ENCODE measurements at places on chromosomes 16 and 17. TPM values are rescaled to one million over a fixed set of nuclear protein-coding genes. Genes with fewer than 3 reads are reported as not detected.
A peak's percentile ranks its signal among the peaks of the same experiment; 100 is the strongest.

DNA sequence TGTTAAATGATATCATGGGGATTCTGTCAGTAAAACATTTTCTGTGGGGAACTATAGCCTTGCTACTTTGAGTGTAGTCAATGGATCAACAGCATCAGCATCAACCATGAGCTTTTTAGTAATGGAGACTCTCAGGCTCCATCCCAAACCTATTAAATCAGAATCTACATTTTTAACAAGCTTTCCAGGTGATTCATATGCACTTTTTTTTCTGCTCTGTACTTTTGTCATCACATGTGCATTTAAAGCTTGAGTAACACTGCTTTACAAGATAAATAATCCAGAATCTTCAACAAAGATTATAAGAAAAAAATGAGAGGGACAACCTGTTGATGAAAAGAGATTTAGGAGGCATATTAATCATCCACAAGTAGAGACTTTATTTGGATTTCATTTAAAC, 23.5 kb downstream of the NUP93 start:
- H3K4me3 ChIP-seq: no peak overlapping the region
- H3K36me3 ChIP-seq: no peaks in the 10 kb centered on the region
- peaks cover 6% of the 10 kb centered on the region for H3K4me1 ChIP-seq

DNA sequence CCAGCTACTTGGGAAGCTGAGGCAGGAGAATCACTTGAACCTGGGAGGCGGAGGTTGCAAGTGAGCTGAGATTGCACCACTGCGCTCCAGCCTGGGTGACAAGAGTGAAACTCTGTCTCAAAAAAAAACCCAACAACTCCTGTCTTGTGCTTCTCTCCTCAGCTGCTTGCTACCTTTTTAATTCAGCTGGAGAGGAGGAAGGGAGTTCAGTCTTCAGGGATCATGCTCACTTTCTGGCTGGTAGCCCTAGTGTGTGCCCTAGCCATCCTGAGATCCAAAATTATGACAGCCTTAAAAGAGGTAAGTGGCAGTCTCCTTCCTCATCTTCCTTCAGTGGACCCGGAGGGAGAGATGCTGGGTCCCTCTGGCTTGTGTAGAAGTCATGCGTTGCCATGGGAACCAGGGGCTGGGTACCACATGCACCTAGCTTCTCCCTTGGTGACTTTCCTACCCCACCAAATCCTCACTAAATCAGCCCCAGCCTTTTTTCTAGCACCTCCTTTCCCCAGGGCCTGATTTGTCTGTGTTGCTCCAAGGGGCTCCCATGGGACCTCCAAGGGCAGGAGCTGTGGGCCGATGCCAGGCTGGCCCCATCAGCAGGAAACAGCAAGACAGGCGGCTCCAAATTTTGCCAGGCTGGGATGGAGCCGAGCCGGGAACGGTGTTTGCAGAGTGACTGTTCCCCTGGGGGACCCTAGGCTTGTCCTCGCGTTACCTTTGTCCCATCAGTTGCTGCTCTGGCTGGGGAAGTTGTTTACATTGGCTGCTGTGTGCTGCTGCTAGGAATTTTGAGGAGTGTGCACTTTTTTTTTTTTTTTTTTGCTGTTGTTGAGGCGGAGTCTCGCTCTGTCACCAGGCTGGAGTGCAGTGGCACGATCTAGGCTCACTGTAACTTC, 65.2 kb downstream of the ABCC1 start:
- H3K4me1 ChIP-seq: peaks cover 16% of the 10 kb centered on the region
- no peaks in the 10 kb centered on the region for H3K27me3 ChIP-seq
- peak; percentile 76 for DNase-seq
- peak overlapping the region; percentile 64 for H3K27ac ChIP-seq
- no peak overlapping the region for H3K4me3 ChIP-seq
- H3K36me3 ChIP-seq: no peaks in the 10 kb centered on the region

DNA sequence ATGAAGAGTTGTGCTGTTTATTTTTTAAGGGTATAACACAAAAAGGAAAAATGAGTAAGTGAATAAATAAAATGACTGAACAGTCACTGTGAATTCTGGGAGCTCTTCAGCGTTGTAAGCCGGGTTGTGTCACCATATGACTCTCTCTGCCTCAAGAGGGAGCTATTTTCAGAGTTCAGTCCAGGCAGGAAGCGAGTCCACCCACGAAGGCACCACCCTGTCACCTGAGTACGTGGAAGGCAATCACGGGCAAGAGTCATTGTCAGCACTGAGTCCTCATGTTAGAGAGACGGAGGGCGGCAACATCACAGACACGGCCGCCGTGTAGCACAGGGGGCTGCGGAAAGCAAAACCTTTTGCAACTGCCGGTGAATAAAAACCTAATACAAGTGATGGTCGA, 227.6 kb downstream of the UTP18 start:
- no peaks in the 10 kb centered on the region for H3K4me1 ChIP-seq
- no peak for DNase-seq
- no peak overlapping the region for H3K27ac ChIP-seq
- no peak overlapping the region for H3K4me3 ChIP-seq
- H3K36me3 ChIP-seq: no peaks in the 10 kb centered on the region
- H3K27me3 ChIP-seq: no peaks in the 10 kb centered on the region

The CHST5 gene
- total RNA-seq: not detected

DNA sequence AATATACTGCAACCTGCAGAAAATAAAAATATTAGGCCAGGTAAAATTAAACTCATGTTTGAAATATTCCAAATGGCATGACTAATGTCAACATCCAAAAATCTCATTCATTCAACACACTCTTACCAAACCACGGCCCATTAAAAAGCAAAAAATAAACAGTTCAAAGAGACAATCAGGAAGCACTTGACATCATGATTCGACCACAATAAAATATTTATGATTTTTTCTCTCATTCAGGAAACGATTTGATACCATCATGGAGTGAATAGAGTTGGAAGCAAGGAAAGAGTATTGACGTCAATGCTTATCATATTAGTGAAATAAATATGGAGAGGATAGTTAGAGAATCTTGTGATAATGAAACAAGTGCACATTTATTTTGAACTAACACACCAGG, 354.1 kb downstream of the KCNJ2 start:
- no peak overlapping the region for H3K4me3 ChIP-seq
- no peak for DNase-seq
- H3K27me3 ChIP-seq: no peaks in the 10 kb centered on the region

- H3K4me3 ChIP-seq: no peak overlapping the region
- DNase-seq: no peak
- H3K4me1 ChIP-seq: no peaks in the 10 kb centered on the region
- H3K27me3 ChIP-seq: no peaks in the 10 kb centered on the region
Measured at GRCh38 chr16:14600164-14600563, 29.9 kb downstream of the PARN start.

GRCh38 chr16:22645868-22646267, 135.2 kb downstream of the NPIPB5 start:
- no peaks in the 10 kb centered on the region for H3K36me3 ChIP-seq
- peaks cover 9% of the 10 kb centered on the region for H3K27me3 ChIP-seq
- H3K27ac ChIP-seq: no peak overlapping the region

DNA sequence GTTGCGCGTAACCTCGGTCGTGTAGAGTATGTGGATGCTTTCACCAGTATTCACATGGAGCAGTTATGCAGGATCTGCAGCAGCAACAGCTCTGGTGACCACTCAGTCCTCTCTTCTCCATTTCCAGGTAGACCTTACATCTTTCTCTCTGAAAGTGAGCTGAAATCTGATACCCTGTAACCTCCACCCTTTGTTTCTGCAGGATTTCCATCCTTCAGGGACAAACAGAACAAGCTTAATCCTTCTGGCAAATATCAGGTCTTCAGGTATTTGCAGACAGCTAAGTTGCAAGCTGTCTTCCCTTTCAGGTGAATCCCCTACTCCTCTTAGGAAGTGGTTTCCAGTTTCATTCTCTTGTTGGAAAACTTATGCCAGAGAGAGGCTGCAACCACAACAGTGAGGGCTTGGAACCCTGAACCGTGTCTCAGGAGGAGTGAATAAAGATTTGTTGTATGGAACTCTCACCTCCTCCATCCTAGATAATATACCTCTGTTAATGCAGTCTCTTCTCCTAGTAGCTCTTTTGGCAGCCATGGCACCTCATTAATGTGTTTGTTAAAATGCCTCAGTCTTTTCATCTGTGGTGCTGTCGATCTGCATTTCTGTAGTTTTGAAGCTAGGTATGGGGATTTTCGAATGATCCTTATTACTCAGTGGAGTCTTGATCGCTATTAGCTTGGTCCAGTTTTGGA, 172.5 kb downstream of the PRKCA start:
- peaks cover 6% of the 10 kb centered on the region for H3K4me1 ChIP-seq
- no peak for DNase-seq
- no peaks in the 10 kb centered on the region for H3K36me3 ChIP-seq
- no peak overlapping the region for H3K27ac ChIP-seq
- no peak overlapping the region for H3K4me3 ChIP-seq

The CTF1 gene
- 6.9 TPM for total RNA-seq

The C16orf74 gene
- 1.4 TPM for total RNA-seq

The CTCF gene
- total RNA-seq: 39.6 TPM

The LGALS9B gene
- total RNA-seq: not detected

DNA sequence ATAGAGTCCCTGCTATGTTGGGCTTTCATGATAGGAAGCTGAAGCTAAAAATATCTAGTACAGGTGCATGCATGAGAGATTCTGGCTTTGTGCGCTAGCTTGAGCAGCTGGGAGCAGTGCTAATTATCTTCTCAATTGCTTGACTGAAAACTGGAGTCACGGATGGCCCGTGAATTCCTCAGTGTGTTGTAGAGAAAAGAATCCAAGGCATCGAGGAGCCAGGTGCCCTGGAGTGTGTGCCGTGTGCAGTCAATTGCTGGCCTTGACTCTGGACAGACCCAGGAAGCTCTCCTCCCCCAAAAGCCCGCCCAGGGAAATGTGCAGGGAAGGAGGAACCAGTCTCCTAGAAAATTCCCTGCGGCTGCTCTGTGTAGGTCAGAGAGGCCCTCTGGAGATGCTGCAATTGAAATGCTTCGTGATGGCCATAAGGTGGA, 14.2 kb downstream of the LGALS3BP start:
- H3K27me3 ChIP-seq: no peaks in the 10 kb centered on the region
- no peaks in the 10 kb centered on the region for H3K36me3 ChIP-seq
- no peak overlapping the region for H3K27ac ChIP-seq
- no peak overlapping the region for H3K4me3 ChIP-seq
- peaks cover 7% of the 10 kb centered on the region for H3K4me1 ChIP-seq
- DNase-seq: no peak

- no peak overlapping the region for H3K4me3 ChIP-seq
- peaks cover 11% of the 10 kb centered on the region for H3K27me3 ChIP-seq
- H3K4me1 ChIP-seq: no peaks in the 10 kb centered on the region
Measured at GRCh38 chr17:80491478-80492342, 15.3 kb upstream of the NPTX1 start.

DNA sequence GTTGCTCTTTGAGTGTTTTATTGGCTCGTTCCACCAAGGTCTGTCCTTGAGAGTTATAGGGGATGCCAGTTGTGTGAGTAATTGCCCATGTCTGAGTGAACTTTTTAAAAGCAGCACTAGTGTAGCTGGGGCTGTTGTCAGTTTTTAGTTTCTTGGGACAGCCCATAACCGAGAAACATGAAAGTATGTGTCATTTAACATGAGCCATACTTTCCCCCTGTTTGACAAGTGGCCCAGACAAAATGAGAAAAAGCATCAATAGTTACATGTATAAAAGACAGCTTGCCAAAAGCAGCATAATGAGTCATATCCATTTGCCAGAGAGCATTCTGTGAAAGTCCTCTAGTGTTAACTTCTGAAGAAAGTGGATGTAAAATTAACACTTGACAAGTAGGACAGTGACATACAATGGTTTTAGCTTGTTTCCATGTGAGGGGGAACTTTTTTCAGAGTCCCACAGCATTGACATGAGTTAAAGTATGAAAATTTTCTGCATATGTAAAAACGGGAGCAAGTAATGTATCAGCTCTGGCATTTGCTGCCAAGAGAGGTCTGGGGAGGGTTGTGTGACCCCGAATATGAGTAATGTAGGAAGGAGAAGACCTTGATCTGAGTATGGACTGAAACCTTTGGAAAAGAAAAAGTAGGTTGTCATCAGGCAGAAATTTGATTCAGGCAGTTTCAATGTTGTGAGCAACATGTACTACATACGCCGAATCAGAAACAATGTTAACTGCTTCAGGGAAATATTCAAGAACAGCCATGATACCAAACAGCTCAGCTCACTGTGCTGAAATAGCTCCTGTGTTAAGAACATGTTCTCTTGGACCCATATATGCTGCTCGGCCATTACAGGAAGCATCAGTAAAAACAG, 56.8 kb upstream of the ARL4D start:
- no peaks in the 10 kb centered on the region for H3K27me3 ChIP-seq
- H3K4me3 ChIP-seq: no peak overlapping the region
- no peak overlapping the region for H3K27ac ChIP-seq

- no peak for DNase-seq
- no peaks in the 10 kb centered on the region for H3K36me3 ChIP-seq
- H3K27ac ChIP-seq: no peak overlapping the region
Measured at GRCh38 chr16:30837904-30838303, 50.9 kb upstream of the ZNF629 start.

The TUBB3 gene
- 32.1 TPM for total RNA-seq

DNA sequence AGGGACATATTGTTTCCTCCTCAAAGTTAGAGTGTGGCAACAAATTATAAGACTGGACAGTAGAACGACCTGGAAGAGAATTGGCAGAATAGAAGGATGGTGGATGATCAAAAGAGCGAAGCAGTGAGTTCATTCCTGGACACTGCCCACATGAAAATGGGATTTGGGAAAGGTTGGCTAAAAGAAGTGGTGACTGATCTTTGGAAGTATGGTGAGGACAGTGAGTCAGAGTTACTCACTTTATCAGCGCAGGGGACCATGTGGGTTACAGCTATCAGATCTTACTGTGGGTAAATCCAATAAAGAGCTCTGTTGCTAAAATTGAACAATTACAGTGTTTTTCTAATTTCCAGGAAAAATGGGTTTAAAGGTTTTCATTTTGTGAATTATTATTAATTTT, 2.7 kb upstream of the TANC2 start:
- no peak for DNase-seq
- no peak overlapping the region for H3K27ac ChIP-seq
- no peaks in the 10 kb centered on the region for H3K36me3 ChIP-seq

GRCh38 chr16:72188541-72188940, 16.6 kb upstream of the PMFBP1 start:
- DNase-seq: no peak
- no peak overlapping the region for H3K4me3 ChIP-seq
- no peaks in the 10 kb centered on the region for H3K4me1 ChIP-seq
- H3K36me3 ChIP-seq: no peaks in the 10 kb centered on the region
- H3K27me3 ChIP-seq: no peaks in the 10 kb centered on the region
- no peak overlapping the region for H3K27ac ChIP-seq

GRCh38 chr16:31221357-31222160, 4.6 kb upstream of the PYDC1 start:
- H3K27ac ChIP-seq: no peak overlapping the region
- DNase-seq: no peak
- H3K27me3 ChIP-seq: peaks cover 18% of the 10 kb centered on the region
- no peak overlapping the region for H3K4me3 ChIP-seq
- no peaks in the 10 kb centered on the region for H3K36me3 ChIP-seq

The SLC9A5 gene
- 6.1 TPM for total RNA-seq

Data from sigmoid colon (tissue), 7 donors.